ENCODE measurements at places on chromosomes 6 and 20.

GRCh38 chr20:52383995-52384621 lies 192.5 kb upstream of the ZFP64 start:
- no peak for DNase-seq

DNA sequence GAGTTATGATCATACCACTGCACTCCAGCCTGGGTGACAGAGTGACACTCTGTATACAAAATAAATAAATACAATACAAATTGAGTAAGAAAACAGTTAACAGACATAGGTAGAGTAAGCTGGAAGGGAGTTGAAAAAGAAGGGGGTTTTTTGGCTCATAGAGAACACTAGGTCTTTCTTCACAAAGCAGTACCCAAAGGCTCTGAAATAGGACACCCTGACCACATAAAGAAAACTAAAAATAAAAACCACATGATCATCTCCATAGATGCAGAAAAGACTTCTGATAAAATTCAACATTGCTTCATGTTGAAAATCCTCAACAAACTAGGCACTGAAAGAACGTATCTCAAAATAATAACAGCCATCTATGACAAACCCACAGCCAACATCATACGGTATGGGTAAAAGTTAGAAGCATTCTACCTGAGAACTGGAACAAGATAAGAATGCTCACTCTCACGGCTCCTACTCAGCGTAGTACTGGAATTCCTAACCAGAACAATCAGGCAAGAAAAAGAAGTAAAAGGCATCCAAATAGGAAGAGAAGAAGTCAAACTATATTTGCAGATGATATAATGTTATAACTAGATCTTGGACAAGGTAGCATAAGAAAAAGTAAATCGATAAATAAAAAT lies 48.6 kb downstream of the TOMM6 start:
- DNase-seq = peak; percentile 6

DNA sequence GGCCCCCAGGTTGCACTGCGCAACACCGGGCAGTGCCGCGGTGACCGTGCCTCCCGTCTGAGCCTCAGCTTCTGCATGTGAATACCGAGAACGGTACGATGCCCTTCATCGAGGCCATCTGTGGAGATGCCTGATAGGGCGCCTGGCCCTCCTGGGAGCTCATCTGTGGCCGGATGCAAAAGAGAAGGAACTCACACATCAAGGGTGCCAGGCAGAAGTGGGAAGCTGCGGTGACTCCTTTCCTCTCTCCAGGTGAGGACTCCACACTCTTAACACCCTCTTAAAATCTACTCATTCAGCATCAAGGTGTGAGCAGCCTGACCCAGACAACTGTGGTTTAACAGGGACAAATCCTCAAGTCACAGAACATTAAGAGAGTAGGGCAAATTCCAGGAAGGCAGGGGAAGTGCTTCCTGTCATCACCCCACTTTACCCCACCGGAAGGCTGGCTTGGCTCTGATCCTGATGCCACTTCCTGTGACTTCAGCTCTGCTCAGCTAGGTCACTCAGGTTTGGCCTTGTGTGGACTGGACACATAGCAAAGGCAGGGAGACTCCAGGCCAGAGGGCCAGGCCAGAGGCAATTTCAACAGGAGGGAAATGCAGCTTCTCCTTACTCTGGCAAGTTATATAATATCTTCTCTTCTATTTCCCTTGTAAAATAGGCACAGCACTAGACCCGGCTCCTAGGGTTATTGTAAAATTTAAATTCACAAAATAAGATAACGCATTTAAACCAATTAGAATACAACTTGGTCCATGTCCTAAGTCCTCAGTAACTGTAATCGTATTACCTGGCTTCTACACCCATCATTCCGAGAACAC lies 69.4 kb downstream of the CPNE5 start:
- peak; percentile 26 for DNase-seq

- DNase-seq = no peak
Measured at GRCh38 chr6:12929678-12930077, 213.1 kb downstream of the PHACTR1 start.

DNA sequence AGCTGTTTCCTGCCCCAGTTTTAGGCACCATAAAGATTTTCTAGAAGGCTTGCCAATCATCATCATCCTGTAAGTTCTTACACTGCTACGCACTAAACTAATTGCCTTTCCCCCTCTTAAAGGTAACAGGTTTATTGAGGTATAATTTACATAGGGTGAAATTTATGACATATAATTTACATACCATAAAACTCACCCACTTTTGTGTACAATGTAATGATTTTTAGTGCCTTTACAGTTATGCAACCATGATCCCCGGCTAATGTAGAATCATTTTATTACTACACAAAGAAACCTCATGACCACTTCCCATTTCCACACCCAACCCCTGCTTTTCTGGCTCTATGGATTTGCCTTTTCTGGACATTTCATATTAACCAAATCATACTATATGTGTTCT lies 21.1 kb downstream of the GCNT2 start:
- DNase-seq = no peak

DNA sequence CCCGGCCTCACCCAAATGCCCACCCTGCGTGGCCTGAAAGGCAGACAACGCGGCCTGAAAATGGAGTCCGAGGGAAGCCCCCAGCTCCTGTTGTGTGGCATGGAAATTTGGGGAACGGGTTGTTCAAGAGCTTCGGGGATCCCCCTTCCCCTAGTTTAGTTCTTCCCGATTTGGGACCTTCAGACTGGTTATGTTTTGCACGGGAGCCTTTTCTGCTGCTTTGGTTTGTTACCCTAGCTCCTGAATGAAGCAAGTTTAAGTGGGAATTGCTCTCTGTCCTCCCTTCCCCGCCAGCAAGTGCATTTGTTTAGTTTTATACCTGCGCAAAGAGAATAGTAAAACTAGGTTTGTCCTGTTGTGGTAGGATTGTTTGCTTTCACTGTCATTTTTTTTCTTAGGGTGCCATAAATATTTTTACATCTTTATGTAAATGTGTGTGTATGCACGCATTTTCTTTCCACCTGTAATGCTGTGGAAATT lies 604 bp downstream of the SH3BGRL2 start:
- DNase-seq = no peak

- DNase-seq = peak; percentile 45
Measured at GRCh38 chr6:149094156-149094555, 223.4 kb upstream of the TAB2 start.

GRCh38 chr6:49142421-49143151 lies 320.5 kb downstream of the MMUT start:
- DNase-seq = no peak

GRCh38 chr20:6558341-6558740 lies 209.1 kb upstream of the BMP2 start:
- no peak for DNase-seq

GRCh38 chr6:97805596-97805995 lies 522.6 kb upstream of the MMS22L start:
- DNase-seq = no peak

- DNase-seq = peak; percentile 63
Measured at GRCh38 chr6:5968817-5969734, 37.6 kb downstream of the NRN1 start.

DNA sequence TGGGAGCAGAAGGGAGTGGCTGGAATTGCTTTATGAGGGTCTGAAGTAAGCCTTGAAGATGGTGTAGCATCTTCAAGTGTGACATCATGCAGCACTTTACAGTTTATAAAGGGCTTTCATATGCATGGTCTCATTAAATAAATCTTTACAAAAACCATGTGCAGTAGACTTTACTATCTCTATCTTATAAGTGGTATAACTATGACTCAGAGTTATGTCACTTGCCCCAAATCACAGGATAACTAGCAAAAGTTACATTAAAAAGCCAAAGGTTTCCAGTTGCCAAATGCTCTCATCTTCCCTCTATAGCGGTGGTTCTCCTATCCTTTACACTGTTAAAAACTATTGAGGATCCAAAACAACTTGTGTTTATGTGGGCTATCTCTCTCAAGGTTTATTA lies 687.7 kb upstream of the MARCKS start:
- DNase-seq = peak; percentile 37

DNA sequence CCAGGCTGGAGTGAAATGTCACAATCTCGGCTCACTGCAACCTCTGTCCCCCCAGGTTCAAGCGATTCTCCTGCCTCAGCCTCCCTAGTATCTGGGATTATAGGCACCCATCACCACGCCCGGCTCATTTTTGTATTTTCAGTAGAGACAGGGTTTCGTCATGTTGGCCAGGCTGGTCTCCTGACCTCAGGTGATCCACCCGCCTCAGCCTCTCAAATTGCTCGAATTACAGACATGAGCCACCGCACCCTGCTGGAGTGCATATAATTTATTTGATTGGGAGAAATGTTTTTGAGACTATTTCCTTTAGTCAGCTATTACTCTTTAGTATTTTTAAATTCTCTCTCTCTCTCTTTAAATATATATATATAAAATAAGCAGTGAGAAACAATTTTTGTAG lies 29.8 kb downstream of the FAM83B start:
- no peak for DNase-seq

GRCh38 chr6:87115402-87116135 lies 20.7 kb upstream of the CGA start:
- no peak for DNase-seq

- DNase-seq = no peak
Measured at GRCh38 chr6:118122161-118122725, 215.2 kb downstream of the SLC35F1 start.

DNA sequence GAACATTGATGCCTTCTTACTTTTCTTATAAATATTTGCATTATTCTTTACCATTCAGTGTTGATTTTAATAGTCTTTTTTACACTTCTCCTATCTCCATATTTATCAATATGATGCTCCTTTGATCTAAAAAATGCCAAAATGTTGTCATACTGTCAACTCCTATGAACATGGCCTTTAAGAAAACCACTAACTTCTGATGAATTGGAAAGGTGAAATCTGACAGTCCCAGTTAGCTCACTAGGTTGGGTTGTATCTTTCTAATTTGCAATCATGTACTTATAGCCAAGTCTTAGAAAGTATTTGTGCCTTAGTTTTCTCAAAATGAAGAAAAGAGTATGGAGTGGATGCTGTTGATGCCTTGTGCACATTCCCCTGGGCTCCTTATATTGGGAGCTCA lies 75.4 kb upstream of the SPACA1 start:
- no peak for DNase-seq

DNA sequence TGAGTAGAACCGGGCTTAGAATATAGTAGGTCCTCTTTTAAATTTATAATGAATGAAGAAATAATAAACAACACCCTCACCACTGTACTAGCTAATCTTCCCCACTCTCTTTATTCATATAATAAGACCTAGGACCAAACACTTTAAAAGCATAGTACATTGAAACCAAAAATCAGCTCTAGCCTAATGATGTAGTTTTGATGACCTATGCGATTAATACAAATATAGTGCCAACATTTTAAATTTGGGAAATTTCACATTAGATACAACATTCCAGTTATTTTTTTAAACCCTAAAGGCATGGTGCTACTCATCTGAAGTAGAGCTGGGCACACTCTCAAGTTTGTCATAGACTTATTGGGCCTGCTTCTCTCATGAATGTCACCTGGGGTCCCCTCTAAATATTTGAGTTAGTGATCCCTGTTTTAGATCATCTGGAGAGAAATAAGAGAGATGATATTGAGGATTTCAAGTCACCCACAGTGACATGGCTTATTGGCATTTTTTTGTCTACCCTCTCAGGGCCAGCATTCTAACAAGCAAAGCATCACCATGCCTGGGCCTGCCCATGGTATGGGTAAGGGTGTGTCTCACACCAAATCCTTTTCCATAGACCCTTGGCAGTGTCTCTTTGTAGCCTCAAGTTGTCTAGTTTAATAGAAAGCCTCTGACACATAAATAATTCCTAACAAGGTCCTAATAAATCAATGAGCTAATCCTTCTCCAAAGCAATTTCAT lies 319.8 kb downstream of the HIVEP2 start:
- no peak for DNase-seq
